ENCODE measurements at places on chromosomes 1 and 21.
A peak's percentile ranks its signal among the peaks of the same experiment; 100 is the strongest.

DNA sequence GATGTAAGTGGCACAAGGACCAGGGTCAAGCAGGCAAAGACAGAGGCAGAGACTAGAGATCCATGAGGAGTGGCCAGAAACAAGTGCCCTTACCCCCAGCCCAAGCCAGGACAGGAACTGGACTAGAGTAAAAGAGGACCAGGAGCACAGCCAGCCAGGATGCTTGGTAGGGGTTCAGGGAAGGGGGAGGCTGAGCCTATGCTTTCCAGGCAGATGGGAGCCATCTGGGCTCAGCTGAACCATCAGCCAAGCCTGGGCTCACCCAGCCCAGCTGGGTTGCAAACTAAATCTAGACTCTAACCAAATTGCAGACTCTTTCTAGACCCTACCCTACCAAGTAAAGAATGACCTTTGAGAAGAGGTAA is 15.2 kb downstream of the PDZK1IP1 start:
- DNase-seq: no peak

GRCh38 chr1:167435484-167435883 is 82.8 kb downstream of the CD247 start:
- DNase-seq: no peak

DNA sequence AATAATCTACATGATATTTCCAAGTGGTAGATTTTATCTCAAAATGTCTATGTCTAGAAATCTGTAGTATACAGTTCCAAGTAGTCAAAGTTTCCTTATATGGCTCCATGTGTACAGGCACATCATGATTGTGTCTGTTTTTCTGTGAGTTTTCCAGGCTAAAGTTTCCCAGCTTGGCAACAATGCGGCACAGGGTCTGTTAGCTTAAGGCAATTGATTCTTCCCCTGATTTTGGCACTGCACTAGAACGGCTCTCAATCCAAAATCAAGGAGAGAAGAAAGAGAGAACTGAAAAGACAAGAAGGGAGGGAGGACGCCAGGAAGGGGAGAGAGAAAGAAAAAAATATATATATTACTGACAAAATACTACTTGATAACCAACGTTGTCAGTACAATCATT is 193.9 kb upstream of the SNX7 start:
- no peak for DNase-seq

DNA sequence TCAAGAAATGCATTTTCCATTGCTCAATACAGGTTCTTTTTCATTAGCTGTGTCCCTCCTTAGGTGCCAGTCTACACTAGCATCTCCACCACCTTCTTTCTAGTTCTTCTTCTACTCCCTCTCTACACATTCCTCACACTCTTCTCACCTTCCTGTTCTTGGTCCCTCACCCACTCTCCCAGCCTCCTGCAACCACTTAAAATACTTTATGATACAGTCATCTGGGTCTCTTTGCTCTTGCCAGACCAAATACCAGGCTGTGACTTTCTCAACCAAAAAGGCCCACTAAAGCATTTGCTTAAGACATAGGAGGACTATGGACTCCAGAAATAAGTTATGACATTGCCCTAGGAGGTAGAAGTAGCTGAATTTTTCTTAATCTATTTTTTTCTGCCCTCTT is 35.1 kb downstream of the PIGM start:
- DNase-seq: peak; percentile 68

- DNase-seq: no peak
Measured at GRCh38 chr1:100860397-100860991, 34.1 kb downstream of the EXTL2 start.

DNA sequence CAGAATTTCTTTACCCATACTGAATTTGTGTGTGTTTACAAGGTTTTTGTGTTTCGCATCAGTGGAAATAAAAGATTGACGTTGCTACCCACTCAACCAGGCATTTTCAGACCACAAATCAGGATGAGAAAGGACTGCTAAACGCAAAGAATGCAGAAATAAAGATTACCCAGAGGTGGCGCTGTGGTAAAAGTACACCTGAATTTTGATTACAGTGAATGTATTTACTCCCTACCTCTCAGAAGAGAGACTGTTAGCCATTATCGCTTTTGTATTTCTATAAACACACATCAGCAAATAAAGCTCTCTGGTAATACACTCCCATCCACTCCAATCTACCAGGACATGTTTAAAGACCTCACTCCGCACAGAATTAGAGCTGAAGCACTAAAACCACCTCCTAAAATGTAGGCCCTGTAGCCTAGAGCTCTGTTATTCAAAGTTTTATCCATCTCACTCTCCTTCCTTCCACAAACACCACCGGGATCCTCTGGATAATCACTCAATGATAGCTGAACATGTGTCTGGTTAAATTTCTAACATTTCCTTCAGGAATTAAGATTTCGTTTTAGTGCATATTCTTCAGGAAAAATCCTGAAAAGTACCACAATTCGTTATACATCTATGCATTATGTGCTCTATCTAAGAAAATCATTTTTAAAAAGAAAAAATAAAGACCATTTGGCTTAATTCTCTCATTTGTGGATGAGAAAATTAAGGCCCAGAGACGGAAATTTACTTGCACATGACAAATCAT is 2.5 kb upstream of the LMO4 start:
- DNase-seq: peak; percentile 49

- DNase-seq: peak; percentile 53
Measured at GRCh38 chr1:28091043-28091781, 2.8 kb upstream of the EYA3 start.

GRCh38 chr1:169120066-169120465 is 13.6 kb downstream of the ATP1B1 start:
- no peak for DNase-seq

- DNase-seq: no peak
Measured at GRCh38 chr1:101960142-101960541, 36.6 kb downstream of the OLFM3 start.

- no peak for DNase-seq
Measured at GRCh38 chr21:20996421-20997310, 1.5 kb upstream of the NCAM2 start.

DNA sequence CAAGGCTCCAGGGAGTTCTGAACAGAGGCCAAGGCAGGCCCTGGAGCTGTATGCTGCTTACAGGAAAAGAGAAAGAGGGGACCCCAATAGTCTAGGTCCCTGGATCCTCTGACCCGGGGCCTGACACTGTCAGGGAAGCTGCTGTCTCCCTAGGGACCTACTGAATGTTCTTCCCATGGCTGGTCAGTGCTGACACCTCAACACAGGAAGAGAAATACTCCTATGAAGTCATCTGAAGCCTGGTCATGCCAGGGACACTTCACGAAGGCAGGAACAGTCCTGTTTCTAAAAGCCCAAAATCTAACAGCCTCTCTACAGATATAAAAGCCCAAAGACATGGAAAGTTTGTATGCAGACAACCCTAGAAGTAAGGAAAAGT is 1.7 kb upstream of the LAD1 start:
- DNase-seq: no peak

DNA sequence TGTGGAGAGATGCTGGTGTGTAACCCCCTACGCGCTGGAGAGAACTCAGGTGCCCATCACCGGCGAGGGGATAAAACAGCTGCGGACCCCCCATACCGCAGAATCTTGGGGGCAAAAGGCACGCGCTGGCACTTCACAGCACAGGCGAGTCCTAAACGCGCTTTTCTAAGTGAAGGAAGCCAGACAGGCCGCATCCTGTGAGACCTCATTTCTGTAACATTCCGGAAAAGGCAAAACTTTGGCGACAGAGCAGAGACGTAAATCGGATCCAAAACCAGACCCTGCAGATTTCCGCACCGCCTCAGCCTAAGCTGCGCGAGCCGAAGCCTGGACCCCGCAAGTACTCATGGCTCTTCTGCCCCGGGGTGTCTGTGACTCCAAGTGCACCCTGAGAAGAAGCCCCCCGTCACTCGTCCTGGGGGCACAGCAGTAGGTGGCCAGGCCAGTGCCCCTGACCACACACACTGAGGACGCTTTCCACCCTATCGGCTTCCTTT is 60.9 kb downstream of the SLX9 start:
- DNase-seq: no peak

GRCh38 chr1:38312753-38313152 is 266.2 kb upstream of the POU3F1 start:
- DNase-seq: no peak

GRCh38 chr1:223363856-223364684 is at the start of gene SUSD4:
Gene SUSD4, minus strand, starts transcription at chr1:223364176. Its CDS starts 751 bp downstream, at chr1:223363425.
- no peak for DNase-seq

DNA sequence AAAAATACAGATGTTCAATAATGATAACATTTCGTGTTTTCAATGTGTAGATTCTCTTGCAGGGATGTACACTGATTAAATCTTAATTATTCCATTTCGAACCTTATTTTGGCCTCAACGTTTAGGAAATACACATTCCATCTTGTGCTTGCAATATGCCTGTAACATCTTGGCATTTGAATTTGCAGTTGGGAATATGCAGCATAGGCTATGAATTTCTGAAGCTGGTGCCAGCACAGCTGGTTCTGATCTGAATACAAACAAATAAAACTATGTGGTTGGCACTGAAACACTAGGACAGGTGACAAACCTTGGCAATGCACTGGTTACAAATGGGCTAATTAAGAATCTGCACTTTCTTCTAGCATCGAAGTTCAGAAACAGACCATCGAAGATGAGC is 108.4 kb downstream of the ERG start:
- DNase-seq: no peak
